ENCODE measurements at places on chromosomes 1 and 21.

- DNase-seq = no peak
Observed at GRCh38 chr21:33950431-33951079, 35.0 kb upstream of the ATP5PO start.

- no peak for DNase-seq
Observed at GRCh38 chr1:114289824-114290223, 136.2 kb upstream of the SYT6 start.

- no peak for DNase-seq
Observed at GRCh38 chr21:43778469-43779335, 2.6 kb upstream of the CSTB start.

- no peak for DNase-seq
Observed at GRCh38 chr1:9345922-9346321, 53.2 kb downstream of the SPSB1 start.

DNA sequence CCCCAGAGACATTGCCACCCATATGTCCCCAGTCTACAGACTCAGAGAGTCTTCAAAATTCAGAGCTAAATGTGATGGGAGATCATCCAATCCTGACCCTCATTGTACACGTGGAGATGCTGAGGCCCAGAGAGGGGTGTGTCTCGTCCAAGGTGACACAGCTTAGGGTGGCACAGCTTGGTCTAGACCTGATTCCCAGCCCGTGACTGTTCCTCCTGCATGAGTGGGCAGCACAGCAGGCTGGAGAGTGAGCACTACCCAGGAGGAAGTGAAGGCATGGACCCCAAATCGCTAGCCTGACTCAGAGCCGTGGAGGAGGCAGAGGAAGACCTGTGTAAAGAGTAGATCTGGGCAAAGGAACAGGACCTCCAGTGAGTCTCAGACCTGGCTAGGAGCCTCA is 16.4 kb downstream of the S100A7 start:
- DNase-seq = no peak

GRCh38 chr1:236515443-236515958 is 8.3 kb upstream of the LGALS8 start:
- no peak for DNase-seq

GRCh38 chr1:100643471-100644196 is 75.9 kb upstream of the VCAM1 start:
- no peak for DNase-seq

DNA sequence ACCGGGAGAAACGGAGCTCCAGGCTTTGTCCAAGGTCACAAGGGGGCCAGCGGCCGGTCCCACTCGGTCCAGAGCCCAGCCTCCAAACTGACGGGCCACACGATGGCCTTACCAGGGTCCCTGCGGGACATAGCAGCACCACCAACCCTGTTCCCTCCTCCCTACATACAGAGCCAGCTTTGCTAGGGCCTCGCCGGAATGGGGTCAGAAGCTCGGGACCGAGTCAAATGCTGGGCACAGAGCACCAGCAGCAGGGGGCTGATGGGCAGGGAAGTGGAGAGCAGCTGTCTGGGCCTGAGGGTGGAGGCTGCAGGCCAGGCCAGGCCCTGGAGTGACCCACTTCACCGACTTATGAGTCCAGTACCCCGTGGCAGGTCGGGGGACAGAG is 14.9 kb upstream of the TTC39A start:
- DNase-seq = no peak

DNA sequence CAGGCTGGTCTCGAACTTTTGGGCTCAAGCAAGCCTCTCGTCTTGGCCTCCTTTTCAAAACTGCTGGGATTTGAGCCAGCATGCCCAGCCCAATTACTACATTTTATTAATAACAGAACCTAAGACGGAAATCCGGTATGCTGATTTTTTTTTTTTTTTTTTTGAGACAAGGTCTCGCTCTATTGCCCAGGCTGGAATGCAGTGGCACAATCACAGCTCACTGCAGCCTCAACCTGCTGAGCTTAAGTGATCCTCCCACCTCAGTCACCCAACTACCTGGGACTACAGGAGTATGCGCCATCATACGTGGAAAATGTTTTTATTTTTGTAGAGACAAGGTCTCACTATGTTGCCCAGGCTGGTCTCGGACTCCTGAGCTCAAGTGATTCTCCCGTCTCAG is 20.2 kb downstream of the ACBD3 start:
- no peak for DNase-seq

DNA sequence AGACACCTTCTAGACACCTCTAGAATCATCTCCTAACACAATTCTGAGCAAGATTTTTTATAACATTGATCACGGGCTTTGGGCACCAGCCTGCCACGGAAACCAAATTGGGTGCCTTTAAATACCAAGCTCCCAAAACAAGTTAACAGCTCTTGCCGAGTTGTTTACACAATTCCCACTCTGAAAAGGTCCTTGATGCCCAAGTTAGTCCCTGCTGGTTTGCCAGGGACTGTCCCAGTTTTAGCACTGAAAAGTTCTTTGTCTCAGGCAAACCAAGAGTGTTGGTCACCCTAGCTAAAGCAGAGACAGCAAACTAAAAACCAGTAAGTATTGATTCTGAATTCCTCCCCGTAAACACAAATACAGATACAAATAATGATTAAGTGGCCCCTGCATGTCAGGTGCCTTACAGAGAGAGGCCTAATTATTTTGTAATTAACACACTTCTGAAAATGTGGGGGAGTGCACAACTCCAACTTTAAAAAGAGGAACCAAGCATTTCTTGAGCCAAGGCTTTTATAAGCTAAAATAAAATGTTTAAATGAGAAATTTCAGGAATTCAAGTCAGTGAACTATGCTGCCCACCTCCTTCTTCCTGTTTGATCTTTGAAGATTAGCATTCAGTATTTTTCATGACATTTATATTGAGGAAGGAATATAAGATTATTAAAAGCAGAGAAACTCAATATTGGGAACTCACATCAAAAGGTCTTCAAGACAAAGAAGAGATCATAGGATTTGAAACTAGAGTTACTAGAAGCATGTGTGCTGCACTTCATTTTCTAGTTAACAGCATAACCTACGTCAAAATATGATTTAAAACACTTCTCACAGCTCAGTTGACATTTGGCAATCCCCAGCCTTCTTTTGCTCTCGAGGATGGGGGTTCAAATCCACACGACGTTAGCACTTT is 9.0 kb upstream of the UBE2U start:
- peak; percentile 33 for DNase-seq

GRCh38 chr1:22512873-22513272 is 50.4 kb upstream of the EPHA8 start:
- no peak for DNase-seq

DNA sequence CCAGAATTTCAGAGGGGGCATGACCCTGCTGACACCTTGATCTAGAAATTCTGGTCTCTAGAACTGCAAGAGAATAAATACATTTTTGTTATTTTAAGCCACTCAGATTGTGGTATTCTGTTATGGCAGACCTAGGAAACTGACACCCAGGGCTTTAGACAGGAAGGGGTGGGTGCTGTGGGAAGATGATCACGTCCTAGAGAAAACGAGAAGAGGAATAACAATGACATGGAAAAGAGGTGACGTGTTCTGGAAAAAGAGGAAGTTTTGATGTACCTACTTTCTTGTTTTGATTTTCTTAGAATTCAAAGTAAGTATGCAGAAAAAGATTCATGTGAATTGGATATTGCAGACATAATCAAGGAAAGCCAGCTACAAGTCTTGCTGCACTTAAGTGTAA is 232.9 kb upstream of the RUNX1 start:
- no peak for DNase-seq
